ENCODE measurements at places on chromosomes 11 and 22.

GRCh38 chr11:1206391-1207271 is 16.2 kb upstream of the MUC5B start:
- DNase-seq: no peak

- DNase-seq: no peak
These were observed 357.2 kb downstream of the TMEM135 start for GRCh38 chr11:87394924-87395323.

DNA sequence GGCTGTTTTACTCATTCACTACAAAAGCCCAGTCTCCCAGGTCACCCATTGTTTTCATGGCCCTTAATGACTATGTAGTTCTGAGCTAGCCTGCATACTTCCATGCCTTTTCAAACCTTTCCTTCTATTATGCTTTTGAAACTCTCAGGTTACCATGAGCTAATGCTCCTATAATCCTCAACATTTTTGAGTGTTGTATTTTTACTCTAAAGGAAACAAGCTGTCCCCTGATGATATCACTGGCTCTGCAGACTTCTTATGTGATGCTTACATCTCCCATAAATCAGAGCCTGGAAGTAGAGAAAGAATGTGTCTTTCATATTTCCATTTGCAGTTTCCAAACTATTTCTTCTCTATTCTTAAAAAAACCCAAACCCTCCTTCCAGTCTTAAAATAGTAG is 159.0 kb upstream of the RAG2 start:
- no peak for DNase-seq

GRCh38 chr11:133946541-133947318 is 10.0 kb downstream of the IGSF9B start:
- no peak for DNase-seq

GRCh38 chr22:34696557-34696956 is 369.4 kb upstream of the ISX start:
- DNase-seq: no peak

GRCh38 chr22:43005106-43005505 is 9.8 kb downstream of the PACSIN2 start:
- DNase-seq: no peak

- DNase-seq: no peak
These were observed 4.4 kb upstream of the TPCN2 start for GRCh38 chr11:69044111-69045013.

DNA sequence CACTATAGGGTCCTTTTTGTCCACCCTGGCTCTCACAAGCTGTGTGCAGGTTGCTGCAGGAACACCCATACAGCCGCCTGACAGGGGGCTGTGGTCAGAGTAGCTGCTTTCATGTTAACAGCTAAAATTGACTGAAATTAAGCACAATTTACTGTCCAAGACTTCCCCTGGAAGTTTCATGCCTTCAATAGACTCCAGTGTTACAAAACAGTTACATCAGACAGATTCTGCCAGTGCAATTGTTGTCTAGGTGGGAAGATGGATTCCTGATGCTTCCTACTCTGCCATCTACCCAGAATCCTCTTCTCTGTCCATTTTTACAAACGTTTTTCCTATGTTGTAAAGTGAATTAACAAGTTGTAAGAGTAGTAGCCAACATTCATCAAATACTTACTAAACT is 5.3 kb upstream of the TSKU start:
- DNase-seq: no peak

GRCh38 chr11:99422581-99423427 is 402.1 kb downstream of the CNTN5 start:
- DNase-seq: no peak

- DNase-seq: no peak
These were observed 40.3 kb downstream of the CCDC81 start for GRCh38 chr11:86415026-86415425.

DNA sequence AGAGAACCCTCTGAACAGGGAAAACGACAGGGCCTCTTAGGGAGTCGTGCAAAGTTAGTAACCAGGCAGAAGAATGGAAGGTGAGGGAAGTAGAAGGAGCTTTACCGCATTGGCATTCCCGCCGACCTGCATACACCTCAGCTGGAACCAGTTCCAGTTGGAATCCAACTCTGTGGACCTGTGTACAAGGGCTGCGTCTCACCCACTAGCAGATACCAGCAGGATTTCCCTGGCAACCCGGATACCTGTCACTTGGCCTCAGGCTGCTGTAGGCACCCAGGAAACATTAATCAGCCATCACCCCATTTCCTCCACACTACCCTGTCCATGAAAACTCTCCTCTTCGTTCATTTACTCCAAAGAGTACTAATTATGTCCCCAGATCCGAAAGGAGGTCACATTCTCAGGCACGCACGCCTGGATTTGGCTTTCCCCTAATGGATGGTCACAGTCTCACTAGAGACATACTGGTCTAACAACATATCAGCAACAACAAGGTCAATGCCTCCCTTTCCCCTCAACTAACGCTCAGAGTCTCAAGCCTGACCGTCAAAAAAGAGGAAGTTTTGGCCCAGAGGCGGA is 842 bp downstream of the ARFGAP2 start:
- DNase-seq: no peak

GRCh38 chr11:134665188-134665535 is 253.1 kb upstream of the B3GAT1 start:
- DNase-seq: no peak

GRCh38 chr11:123111465-123111864 is 49.5 kb upstream of the HSPA8 start:
- DNase-seq: no peak

- no peak for DNase-seq
These were observed 56.7 kb downstream of the CABIN1 start for GRCh38 chr22:24067587-24068376.

Measured in stimulated activated CD8-positive, alpha-beta memory T cell treated with anti-CD3 and anti-CD28 coated beads, Interleukin-4, amount 100 ng/mL, for 1 hour (primary cell).